ENCODE measurements at places on chromosomes 11 and 22. TPM values are rescaled to one million over a fixed set of nuclear protein-coding genes. Genes with fewer than 3 reads are reported as not detected.

ISX gene
- not detected for total RNA-seq

- peak; percentile 37 for DNase-seq
These were observed 3.5 kb downstream of the GATD1 start for GRCh38 chr11:773830-774229.

GRCh38 chr22:31276426-31277167, 15.7 kb downstream of the PIK3IP1 start:
- no peak for DNase-seq

DNA sequence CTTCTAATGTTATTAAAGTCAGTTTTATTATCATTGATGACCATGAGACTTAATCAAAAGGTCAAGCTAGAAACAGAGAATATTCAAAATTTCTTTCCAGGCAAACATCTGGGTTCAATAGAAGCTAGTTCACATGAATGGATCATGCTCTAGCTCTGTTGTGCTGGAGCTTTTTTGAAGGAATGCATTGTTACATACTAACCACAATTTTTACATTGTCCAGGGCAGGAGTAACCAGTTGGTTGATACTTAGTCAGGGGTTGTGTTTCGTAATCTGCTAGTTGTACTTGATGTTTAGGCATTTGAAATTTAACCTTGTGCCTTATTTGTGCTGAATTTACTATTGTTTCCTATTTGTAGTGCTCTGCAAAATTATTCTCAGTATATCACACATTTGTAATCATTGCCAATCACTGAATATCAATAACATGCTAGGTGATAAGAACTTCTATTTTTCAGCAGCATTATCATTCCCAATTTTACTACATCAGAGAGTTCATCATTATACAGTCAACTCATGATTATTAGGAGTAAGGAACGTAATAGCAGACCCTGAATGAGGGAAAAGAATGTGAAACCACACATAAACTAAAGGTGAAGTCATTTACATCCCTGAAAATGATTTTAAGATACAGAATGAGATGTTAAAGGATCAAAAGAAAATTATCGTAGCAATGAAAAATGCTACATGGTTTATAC, 23.2 kb downstream of the NF2 start:
- no peak for DNase-seq

DNA sequence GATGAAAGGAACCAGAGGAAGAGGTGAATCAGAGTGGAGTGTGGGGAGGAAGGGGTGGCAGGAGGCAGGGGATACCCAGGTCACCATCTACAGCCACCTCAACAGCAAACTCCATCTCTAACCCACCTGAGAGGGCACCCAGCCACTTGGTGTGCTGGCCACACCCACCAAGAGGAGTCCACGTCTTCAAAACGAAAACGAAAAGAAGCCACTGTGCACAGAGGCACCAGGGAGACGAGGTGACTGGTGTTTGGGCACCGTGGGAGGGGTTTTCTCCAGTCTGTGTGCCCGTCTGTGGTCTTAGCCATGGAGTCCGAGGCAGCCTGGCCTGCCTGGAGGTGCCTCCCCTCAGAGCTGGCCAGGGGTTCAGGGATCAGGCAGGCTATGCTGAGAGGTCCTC, 20.2 kb downstream of the PDGFB start:
- peak; percentile 1 for DNase-seq

DNA sequence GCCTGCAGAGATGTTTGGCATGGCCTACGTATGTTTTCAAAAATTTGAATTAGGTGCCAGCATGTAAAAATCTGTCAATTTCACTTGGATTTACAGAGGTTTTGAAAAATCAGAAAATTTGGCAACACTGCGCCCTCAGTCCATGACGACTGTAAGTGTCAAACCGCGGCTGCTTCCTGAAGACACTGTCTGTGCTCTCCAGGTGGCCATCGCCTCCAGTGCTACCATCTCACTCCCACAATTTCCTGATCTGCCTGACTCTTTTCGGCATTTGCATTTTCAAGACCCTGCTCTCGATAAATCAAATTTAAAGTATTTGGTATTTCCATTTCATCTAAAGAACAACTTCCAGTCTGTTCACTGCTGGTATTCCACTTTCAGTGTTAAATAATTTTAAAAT, 34.6 kb downstream of the VSIG10L2 start:
- DNase-seq: no peak

- peak; percentile 70 for DNase-seq
These were observed 61.3 kb downstream of the CHST1 start for GRCh38 chr11:45603946-45604682.

- no peak for DNase-seq
These were observed 76.1 kb downstream of the PRR5L start for GRCh38 chr11:36372101-36372771.

ADM gene
- 149 TPM for total RNA-seq

DNA sequence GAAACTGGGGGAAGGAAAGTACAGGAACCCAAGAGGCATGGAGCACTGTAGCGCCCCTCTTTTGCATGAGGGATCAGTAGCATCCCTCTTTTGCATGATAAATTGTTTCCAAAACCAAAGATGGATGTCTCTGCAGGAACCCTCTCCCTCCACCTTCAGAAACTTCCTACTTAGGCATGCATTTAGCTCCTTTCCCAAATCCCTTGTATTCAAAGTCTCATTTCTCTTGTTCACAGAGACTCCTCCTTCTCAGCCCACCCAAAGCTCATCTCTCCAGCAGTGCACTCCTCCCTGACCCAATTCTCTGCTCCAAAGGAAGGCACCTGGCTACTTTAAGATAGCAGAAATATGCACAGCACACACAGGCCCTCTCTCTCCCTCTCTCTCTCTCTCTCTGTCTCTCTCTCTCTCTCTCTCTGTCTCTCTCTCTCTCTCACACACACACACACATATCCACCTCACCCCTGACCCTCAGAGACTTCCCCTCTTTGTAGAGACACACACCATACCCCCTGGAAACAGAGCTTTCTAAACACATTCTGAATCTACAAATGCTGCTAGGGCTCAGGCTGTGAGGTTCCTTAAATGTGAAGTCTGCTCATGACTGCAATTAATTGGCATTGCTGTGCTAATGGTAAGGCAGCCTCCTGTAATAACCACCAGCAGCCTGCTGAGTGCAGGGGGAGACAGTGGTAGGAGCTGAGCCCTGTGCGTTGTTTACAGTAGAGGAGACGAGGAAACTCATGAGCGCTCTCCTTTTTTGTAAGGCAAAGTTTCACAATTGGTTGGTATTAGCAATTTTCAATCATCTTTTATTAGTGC, 519.6 kb downstream of the NTM start:
- DNase-seq: no peak

KREMEN1 gene
- 67.2 TPM for total RNA-seq

GRCh38 chr11:122101625-122102291, 14.3 kb downstream of the BLID start:
- DNase-seq: peak; percentile 84

- DNase-seq: no peak
These were observed 12.4 kb downstream of the LDHAL6A start for GRCh38 chr11:18468059-18468458.

DNA sequence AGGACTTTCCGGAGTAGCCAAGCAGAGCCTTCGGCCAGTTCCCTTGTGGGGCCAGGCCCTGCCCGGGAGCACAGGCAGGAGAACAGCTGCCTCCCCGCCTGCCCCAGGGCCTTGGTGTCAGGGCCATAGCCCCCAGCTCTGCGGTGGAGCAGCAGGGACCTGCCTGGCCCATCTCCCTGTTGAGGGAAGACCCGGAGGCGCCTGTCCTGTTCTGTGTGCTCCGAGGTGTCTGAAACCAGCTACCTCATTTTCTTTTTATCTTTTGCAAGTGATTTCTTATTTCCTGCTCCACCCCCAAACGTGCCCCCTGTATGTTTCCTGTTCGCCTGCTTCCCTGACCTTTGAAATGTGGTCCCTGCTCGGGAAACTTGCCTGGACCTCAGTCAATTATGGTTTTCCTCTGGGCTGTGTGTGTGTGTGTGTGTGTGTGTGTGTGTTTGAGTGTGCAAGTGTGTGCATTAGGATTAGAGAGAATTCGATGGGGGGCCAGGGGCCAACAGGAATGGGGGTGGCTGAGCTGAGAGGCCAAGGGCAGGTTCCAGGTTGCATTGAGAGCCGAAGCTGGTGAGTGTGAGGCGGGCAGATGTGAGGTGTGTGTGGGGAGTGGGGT, 19.1 kb downstream of the LRP5 start:
- DNase-seq: peak; percentile 77

- DNase-seq: no peak
These were observed 697.2 kb downstream of the ETS1 start for GRCh38 chr11:127890030-127890615.

OR4D5 gene
- not detected for total RNA-seq

- peak; percentile 34 for DNase-seq
These were observed 10.9 kb downstream of the LINC01488 start for GRCh38 chr11:69492201-69492991.

- DNase-seq: peak; percentile 55
These were observed 44.9 kb upstream of the ETS1 start for GRCh38 chr11:128632141-128632791.

Data from right cardiac atrium (tissue), 5 donors.